Cortex of kidney (tissue), 1 donor: ENCODE measurements at places on chromosomes 13 and 19.

- DNase-seq: no peak
These were observed 121.6 kb upstream of the SPRY2 start for GRCh38 chr13:80462567-80462966.

GRCh38 chr19:38647966-38648768 lies 718 bp downstream of the ACTN4 start:
- DNase-seq: no peak

DNA sequence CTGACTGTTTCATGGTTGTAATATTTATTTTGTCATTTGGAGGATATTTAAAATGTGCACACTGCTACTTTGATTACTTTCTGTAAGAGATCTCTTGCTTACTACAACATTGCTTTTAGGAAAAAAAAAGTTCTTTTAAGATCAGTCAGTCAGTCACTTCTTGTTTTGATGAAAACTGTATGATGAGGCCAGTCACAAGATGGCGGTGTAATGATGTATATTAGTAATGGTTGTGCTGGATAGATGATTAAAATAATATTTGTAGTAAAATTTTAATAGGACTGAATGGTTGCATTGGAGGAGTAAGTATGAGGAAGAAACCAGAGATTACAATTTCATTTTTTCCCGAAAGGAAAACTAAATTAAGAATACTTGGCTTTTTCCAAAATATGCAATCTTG lies 2411.1 kb downstream of the PCDH9 start:
- DNase-seq: no peak

DNA sequence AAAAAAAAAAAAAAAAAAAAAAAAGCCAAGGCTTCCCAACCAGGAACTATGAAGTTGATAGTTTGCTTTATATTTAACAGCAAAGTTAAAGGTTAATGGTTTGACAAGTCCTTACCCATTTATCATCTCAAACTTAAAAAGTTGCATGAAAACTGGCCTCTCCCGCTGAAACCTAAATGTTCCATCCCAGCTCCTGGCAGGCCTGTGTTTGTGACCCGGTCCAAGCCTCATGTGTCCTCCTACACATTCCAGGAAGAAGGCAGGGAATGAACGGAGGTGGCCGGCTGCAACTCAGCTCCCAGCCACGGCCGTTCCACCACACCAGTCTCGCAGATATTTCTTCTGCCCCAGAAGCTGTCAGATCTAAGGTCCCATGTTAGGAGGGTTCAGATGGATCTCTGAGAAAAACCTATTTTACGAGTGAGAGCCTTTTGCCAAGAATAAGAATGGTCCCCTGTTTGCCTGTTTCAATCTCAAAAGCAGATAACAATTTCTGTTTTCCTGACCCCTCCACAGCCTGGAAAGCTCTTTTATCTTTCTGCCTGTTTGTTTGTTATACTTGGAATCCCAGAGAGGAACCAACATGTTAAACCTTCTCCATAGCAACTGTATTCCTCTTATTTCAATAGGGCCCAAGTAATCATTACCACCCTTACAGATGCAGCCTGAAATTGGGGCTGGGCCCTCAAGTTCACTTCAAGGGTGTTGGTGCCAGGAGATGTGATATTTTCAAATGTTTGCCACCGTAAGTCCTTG lies 56.5 kb downstream of the KCTD12 start:
- no peak for DNase-seq

DNA sequence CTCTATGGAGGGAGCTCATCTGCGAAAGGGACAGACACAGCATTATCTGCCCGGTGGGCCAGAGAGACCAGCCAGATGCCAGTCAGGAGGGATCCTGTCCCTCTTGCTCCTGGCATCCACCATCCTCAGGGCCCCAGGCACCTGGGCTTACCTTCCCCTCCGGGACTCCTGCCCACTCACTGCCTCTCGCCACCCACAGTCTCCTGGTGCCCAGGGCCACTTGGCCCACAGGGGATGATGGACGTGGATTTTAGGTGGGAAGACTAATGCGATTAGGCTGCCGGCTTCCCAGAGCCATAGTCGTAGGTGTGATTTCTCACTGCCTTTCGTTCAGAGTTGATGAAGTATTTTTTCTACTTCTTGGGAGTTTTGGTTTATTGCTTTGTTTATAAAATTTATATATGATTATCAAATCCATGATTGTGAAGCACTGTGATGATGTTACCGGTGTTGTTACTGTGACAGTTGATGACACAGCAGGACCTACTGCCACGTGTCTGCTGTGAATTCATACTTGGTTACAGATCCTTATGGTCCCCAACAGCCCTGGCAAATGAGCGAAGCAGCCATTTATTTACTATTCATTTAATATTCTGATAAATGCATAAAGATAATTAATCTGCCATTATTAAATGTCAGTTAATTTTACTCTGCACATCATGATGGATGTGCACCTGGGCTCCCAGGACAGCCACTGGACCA lies 14.5 kb upstream of the CHAMP1 start:
- DNase-seq: no peak

- DNase-seq: no peak
These were observed 872.6 kb downstream of the GPC5 start for GRCh38 chr13:92270990-92271389.

- DNase-seq: no peak
These were observed 7.4 kb upstream of the TPP2 start for GRCh38 chr13:102589301-102589822.

GRCh38 chr13:74969419-74969818 lies 512.5 kb downstream of the TBC1D4 start:
- no peak for DNase-seq

DNA sequence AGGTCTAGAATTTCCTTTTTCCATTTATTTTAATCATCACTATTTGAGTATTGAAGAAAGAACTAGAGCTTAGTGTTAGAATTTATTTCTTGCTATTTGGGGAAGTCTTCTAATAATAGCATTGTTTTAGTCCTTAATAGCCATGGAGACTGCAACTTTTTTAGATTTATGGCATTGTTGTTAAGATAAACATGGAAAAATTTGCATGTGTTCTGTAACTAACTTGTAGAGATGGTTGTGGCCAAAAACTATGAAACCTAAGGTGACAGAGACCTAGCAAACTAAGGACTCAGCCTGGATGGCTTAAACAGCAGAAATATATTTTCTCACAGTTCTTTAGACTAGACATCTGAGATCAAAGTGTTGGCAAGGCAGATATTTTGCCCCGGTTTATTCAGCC lies 246.4 kb downstream of the SPRY2 start:
- no peak for DNase-seq

GRCh38 chr13:112071102-112071722 lies 4.3 kb downstream of the SOX1 start:
- no peak for DNase-seq

DNA sequence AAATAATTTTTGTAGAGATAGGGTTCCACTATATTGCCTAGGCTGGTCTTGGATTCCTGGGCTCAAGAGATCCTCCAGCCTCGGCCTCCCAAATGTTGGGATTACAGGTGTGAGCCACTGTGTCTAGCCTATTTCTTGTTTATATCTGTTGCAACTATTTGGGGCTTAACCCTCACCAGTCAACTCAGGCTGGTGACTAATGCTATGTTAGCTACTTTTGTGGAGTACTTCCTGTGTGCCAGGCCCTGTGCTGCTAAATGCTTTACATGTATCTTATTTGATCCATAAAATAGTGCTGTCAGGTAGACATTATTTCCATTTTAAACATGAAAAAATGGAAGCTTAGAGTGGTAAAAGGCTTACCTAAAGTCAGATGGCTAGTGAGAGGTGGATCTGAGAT lies 13.8 kb downstream of the CEACAM1 start:
- no peak for DNase-seq

DNA sequence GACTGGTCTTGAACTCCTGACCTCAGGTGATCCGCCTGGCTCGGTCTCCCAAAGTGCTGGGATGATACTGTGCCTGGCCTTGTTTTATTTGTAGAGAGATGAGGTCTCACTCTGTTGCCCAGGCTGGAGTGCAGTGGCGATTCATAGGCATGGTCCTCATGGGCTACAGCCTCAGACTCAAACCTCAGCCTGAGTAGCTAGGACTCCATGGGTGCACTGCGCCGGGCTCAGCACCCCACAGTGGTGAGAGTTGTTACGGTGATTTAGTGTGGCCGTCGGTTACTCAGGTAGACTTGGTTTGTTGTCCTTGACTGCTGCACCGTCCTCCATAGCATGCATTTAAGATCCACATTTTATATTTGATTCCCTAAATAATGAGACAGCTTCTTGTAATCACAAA lies 80.7 kb downstream of the SLC6A16 start:
- no peak for DNase-seq

DNA sequence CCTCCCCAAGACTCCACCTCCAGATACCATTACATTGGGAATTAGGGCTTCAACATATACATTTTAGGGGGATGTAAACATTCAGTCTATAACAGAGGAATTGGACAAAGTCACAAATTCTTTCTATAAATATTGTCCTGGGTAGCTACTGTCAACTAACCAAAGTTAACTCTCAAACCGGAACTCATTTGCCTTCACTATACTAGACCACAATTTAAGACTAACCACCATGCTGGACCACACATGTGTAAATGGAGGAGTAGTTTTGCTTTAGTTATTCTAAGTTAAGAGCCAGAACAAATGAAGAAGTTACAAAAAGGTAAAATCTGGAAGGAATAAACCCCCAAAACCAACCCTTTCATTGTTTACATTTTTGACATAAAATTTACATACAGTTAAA lies 222.8 kb downstream of the NDFIP2 start:
- no peak for DNase-seq
